ENCODE measurements at places on chromosomes 1 and 21.
A peak's percentile ranks its signal among the peaks of the same experiment; 100 is the strongest.

DNA sequence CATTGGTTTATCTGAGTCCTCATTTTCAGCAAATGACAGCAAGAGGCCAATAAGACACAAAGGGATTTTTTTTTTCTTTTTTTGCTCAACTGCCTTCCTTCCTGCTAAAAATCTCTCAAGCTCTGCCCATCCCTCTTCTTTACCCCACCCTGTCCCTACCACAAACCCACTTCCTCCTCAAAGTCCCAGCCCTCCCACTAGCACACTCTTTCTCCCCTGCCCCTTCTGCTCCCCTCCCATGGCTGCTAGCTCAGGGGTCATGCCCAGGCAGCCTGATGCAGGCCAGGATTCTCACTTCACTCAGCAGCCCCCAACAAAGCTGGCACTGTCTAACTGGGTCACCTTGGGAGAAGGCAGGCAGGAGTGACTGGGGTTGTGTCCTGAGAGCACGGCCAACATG lies 28.8 kb upstream of the PPP2R5A start:
- peak; percentile 22 for DNase-seq

- DNase-seq = no peak
Measured at GRCh38 chr1:230237009-230237370, 170.0 kb downstream of the GALNT2 start.

- no peak for DNase-seq
Measured at GRCh38 chr1:189958756-189959155, 518.9 kb downstream of the BRINP3 start.

GRCh38 chr21:45950740-45951515 lies 30.6 kb upstream of the COL6A1 start:
- DNase-seq = no peak

- DNase-seq = no peak
Measured at GRCh38 chr1:16189003-16189402, 23.4 kb downstream of the ARHGEF19 start.

- no peak for DNase-seq
Measured at GRCh38 chr1:167573035-167573434, 19.5 kb upstream of the CREG1 start.

DNA sequence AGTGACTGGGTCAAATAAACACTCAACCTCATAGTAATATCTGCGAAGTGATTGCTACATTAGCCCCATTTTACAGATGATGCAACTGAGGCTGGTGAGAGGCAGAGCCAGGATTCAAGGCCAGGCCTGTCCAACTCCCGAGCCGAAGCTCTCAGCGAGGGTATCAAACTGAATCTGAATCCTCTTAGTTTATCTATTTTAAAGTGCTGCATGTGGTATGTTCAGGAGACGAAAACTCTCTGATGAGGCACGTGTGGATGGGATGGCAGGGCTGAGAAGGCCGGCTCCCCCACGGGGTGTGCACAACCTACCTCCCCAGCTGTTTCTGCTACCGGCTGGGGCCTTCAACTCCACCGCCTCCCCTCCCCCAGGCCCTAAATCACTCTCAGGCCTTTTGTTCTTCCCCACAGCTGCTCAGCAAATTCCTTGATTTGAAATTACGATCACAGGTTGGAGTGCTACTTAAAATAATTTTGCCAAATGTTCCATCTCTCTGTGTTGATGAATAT lies 171.8 kb downstream of the TOMM20 start:
- DNase-seq = no peak

DNA sequence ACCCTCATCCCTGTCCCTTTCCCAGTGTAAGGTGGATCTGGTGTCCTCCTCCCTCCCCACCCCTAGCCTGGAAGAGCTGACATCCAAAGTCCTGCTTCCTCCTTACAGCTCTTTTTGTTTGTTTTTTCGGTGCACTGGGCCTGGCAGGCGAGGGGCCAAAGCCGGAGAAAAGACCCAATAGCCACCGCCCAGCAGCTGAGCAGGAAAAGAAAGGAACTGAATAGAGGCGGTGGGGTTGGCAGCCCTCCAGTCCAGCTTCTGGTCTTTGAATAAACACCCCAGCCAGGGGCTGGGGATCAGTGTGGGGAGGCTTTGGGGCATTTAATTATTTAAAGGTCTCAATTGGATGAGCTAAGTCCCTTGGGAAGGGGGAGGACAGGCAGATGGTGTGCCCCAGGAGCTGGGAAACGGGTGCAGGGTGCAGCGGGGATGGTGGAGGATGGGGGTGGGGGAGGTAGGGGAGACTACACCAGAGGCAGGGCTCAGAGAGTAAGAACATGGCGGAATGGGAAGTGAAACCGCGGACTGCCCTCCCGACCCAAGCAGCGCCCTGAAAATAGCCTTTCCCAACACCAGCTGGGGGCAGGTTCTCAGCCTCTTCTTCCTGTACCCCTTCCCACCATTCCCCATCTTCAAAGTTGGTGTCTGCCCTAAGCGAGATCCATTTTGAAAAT lies 20.2 kb downstream of the BTG2 start:
- peak; percentile 75 for DNase-seq

DNA sequence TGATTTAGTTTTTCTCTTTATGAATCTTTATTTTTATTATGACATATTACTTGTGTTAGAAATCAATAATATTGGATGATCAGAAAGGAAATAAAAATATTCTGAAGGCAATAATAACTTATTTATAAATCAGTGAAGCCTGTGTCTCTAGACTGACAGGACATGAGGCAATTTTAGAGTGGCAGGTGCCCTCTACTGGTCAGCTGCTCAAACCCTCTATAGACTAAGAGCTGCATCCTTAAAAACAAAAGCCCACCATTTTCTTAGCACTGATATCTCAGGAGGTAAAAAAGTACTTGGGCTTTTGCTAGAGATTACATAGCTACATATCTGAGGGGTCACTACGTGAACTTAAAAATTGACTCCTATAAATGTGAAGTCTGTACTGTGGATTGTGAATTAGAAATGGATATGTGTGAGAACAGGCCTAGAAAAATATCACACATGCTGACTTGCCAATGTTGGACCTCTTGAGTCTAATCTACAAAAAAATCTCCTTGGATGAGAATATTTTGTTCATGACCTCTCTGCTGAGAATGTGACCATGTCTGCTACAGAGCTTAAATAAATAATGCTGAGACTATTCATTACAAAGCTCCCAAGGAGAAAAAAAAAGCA lies 597.9 kb upstream of the ADAMTS5 start:
- DNase-seq = no peak

DNA sequence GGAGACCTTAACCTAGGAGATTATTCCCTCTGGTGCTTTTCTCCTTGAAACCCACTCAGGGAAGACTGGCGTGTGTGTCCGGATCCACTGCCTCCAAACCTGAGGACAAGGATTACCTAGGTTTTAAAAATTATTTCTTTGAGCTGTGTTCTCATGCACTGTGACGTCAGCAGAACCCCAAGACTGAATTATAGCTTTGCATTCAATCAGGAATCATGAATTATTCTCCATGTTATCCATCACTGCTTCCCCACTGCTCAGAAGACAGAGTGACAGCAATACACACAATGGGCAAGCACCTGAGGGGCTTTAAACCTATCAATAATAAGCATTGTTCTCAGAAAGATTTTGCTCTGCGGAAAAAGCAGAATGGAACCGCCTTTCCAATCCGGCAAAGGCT lies 253.2 kb upstream of the FOXD3 start:
- no peak for DNase-seq

DNA sequence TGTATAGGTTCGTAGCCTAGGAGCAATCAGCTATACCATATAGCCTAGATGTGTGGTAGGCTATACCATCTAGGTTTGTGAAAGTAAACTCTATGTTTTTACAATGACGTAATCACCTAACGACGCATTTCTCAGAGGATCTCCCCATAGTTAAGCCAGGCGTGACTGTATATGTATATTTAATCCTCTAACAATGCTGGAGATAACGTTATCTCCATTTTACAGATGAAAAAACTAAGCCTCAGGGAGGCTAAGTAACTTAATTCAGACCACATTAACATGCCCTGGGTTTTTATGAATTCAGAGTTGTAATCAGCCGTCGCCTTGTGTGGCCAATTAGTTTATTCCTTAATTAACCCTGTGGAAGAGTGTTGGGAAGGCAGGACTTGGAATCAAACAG lies 107.7 kb upstream of the PLXNA2 start:
- no peak for DNase-seq

- no peak for DNase-seq
Measured at GRCh38 chr1:162094271-162094670, 24.8 kb downstream of the NOS1AP start.

GRCh38 chr1:217660353-217661062 lies 29.4 kb downstream of the SPATA17 start:
- no peak for DNase-seq

DNA sequence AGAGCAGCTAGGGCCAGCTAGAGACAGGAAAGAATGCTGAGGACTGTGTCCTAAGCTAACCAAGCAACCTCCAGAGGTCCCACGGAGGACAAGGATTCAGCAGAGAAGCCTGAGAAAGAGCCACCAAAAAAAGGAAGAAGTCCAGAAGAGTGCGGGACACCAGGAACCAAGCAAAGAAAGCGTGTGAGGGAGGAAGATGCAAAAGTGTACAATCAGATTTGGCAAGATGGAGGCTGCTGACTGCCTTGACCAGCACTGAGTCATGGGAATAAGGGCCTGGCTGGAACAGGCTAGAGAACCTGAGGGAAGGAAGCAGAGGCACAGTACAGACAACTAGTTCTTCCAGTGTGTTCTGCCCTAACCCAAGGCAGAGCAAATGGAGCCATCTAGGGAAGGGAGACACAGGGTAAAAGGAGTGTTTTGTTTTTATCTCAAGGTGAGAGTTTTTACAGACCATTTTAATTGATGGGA lies 18.5 kb downstream of the TP53BP2 start:
- no peak for DNase-seq

DNA sequence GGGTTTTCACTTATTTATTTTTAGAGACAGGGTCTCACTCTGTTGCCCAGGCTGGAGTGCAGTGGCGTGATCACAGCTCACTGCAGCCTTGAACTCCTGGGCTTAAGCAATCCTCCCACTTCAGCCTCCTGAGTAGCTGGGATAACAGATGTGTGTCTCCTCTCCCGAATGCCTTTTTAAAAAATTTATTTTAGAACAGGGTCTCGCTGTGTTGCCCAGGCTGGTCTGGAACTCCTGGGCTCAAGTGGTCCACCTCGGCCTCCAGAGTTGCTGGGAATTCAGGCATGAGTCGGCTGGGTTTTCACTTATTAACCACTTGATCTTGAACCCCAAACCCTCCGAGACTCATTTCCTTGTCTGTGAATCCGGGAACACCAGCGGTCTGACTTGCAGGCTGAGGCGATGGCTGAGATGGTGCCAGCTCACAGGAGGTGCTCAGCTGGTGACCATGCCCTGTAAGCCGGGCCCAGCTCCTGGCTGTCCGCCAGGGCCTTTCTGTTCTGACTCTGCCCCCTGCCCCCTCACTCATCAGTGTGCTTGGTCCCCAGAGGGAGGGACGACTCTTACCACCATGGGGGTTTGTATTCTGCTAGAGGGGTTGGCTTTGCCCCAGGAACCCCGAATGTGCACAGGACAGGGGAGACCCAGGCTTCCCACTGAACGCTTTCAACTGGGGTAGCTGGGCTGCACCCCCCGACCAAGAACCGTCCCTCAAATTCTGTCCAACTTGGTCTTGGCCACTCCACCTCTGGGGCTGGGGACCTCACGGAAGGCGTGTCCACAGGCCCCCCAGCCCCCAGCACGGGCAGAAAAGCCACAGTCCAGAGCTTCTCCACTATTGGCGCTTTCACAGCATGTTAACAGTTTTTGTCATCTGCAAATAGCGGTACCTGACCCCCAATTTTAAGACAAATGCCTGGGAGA lies 22.5 kb downstream of the MMEL1 start:
- no peak for DNase-seq

DNA sequence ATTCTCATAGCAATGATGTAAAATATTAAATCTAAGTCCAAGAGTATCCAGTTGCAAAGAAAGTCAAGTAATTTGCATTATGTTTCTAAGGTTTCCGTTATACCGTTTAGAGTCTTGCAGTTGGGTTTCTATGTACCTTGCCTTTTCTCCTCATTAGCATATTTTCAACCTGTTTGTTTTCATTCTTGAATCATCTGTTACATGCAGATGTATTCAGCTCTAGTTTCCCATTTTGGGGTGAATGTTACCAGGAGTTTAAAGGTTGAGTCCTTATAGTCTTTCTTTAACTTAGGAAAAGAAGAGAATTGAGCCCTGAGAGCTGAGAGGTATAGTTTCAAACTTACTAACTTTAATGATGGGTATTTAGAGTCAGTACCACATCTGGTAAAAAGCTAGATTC lies 139.9 kb downstream of the NFIA start:
- no peak for DNase-seq

Measured in GM06990 (cell line).